Omental fat pad (tissue), 4 donors: ENCODE measurements at places on chromosomes 2 and 18.
A peak's percentile ranks its signal among the peaks of the same experiment; 100 is the strongest.

GRCh38 chr18:79355433-79356335 is 40.0 kb upstream of the NFATC1 start:
- no peak for DNase-seq

DNA sequence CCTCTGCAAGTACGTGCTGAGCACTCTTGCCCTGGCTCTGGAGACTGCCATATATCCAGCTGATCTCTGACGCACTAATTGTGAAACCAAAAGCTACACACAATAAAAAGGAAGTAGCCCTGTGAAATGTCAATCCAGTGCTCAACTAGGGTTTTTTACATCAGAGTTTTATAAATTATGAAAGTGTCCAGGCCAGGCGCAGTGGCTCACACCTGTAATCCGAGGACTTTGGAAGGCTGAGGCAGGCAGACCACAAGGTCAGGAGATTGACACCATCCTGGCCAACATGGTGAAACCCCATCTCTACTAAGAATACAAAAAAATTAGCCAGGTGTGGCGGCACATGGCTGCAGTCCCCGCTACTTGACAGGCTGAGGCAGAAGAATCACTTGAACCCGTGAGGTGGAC is 24.5 kb upstream of the PEX13 start:
- no peak for DNase-seq

- DNase-seq, result no peak
These were observed 399.8 kb downstream of the TMEM182 start for GRCh38 chr2:103161456-103162289.

- DNase-seq, result no peak
These were observed 377.3 kb upstream of the POU3F3 start for GRCh38 chr2:104476563-104476988.

DNA sequence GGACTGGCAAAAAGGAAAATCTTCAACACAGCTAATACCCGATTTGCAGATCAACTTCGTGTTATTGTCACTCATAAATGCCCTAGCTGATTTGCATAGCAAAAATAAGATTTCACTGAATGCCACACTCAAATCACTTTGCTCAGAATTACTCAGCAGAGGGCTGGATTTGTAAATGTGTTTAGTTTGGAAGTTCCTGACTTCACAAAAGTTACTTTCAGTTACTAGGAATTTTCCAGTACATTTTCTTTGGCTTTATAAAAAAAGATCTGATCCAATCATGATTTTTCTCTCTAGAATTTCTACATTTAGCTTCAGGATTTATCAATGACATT is 433.3 kb upstream of the ID2 start:
- DNase-seq, result no peak

- DNase-seq, result no peak
These were observed 83.8 kb downstream of the FAM117B start for GRCh38 chr2:202718614-202719013.

- no peak for DNase-seq
These were observed 181.2 kb downstream of the ATAD2B start for GRCh38 chr2:23745726-23746105.

GRCh38 chr2:19854596-19855541 is 46.9 kb downstream of the TTC32 start:
- DNase-seq, result no peak

DNA sequence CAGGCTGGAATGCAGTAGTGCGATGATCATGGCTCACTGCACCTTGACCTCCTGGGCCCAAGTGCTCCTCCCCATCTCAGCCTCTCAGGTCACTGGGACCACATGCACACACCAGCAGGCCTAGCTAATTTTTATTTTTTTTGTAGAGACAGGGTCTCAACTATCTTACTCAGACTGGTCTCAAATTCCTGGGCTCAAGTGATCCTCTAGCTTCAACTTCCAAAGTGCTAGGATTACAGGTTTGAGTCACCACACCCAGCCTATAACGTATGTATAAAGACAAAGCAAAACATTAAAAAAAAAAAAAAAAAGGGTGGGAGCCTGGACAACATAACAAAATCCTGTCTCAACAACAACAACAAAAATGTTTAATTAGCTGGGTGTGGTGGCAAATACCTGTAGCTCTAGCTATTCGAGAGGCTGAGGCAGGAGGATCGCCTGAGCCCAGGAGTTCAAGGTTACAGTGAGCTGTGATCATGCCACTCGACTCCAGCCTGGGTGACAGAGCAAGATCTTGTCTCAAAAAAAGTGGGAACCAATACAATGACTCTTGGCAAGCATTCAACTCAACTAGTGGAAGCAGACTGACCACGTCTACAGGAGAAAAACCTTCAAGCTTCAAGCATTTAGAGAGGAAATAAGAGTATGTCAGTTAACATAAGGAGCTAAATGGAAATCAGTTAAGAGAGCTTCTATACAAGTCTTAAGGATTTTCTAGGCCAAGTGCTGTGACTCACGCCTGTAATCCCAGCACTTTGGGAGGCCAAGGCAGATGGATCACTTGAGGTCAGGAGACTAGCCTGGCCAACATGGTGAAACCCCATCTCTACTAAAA is 2.6 kb downstream of the GTF3C2 start:
- DNase-seq, result no peak

DNA sequence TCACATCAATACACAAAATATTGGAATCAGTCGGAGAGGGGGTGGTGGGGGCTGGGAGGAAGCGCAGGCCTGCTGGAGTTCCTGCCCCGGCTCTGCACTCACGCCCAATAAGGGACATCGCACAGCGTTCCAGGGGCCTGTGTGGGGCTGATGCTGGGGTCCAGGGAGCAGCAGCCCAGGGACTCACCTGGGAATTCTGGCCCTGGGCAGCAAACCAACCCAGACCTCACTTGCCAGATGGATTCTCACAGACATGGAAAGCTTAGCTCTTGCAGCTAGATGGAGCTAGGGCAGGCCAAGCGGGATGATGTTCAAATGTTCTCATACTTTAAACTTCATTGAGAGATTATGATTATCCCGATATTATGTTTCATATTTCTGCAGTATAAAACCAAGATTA is 266.6 kb upstream of the TANK start:
- DNase-seq, result no peak

DNA sequence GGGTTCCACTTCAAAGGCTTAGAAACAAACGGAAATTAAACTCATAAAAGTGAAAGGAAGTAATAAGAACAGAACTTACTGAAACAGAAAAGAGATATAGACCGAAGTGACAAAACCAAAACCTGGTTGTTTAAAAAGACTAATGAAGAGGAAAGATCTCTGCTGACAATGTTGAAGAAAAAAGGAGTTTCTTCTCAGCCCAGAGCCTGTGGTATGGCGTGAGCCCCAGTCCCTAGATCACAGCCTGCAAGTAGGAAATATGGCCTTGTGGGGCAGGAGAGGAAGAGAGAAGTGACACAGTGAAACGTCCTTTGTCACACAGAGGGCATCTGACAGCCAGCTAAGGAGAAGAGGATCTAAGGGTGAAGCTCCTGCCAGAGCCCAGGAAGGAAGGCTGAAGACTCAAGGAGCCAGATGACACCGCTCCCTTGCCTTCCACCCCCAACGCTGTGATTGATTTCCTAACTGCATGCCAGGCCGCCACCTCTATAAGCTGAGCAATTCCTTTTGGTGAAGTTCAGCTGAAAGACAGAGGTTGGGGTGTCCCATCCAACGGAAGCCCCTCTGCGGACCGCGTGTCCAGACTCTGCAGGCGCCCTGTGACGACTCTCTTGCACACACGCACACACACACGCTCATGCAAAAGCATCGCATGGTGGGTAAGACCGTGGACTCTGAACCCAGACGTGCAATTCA is 141.1 kb downstream of the HDAC4 start:
- no peak for DNase-seq

DNA sequence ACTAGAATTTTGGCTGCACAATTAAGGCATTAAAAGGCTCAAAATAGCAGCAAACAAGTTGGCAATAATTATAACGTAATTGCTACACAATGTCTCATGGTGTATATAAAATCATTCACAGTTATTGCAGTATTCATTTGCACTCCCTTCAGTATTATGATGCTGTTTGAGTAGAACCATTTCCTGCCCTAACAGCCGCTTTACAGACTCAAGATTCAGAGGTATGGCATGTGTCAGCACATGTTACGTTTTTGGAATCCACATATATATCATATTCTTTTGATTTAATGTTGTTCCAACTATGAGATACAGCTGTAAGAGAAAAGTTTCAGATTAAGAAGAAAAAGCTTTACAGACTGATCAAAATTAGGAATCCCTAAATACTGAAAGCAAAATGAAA is 56.3 kb upstream of the NCKAP5 start:
- no peak for DNase-seq

DNA sequence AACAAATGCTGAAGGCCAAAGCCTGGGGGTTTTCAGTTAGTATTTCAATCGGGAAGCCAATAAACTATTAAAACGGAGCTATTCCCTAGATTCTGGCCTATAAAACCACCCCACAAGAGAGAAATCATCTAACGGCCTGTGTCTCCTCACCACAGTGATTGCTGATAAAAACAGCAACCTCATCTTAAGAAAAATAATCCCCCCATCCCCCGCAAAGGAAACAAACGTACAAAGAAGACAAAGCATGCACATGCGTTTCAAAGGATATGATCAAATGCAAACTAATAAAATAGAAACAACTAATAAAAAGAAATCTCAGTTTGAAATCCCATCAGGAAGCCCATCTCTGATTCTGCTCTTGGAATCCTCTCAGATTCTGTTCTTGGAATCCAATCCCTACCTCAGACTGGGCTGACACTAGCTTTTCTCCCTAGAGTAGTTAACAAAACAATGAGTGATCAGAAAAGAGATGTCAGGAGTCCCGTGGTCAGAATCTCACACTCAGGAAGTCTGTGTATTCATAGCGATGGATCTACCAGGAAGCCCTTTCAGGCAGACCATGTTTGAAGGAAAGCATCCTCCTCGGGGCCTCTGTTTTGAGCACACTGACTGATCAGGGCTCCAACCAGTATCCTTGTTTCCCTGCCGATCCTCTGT is 150.7 kb downstream of the THADA start:
- no peak for DNase-seq

DNA sequence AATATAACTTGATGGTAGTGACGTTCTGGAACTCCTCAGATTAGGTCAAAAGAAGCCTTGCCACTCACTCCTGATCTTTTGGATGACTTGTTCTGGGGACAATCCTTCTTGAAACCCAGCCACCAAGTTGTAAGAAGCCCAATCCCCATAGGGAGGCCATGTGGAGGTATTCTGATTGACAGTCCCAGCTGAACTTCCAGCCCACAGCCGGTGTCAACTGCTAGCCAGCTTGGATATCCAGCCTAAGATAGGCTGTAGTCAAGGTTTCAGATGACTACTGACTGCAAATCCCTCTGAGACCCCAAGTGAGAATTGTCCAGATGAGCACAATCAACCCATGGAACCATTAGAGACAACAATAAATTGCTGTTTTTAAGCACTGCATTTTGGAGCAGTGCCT is 31.4 kb downstream of the EIF2AK2 start:
- no peak for DNase-seq

GRCh38 chr2:71456617-71457016 is 3.3 kb downstream of the DYSF start:
- DNase-seq, result no peak

DNA sequence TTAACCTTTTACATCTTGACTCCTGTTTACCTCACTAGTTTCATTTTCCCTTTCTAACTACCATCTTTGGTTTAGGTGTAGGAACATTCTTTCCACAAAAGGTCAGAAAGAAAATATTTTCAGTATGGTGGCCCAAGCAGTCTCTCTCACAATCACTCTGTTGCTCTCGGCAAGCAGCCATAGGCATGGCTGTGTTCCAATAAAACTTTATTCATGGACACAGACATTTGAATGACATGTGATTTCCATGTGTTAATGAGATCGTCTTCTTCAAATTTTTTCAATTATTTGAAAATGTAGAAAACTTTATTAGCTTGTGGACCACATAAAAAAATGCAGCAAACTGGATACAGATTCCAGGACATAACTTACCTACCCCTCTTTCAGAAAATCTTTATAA is 109.7 kb upstream of the CNTNAP5 start:
- no peak for DNase-seq

DNA sequence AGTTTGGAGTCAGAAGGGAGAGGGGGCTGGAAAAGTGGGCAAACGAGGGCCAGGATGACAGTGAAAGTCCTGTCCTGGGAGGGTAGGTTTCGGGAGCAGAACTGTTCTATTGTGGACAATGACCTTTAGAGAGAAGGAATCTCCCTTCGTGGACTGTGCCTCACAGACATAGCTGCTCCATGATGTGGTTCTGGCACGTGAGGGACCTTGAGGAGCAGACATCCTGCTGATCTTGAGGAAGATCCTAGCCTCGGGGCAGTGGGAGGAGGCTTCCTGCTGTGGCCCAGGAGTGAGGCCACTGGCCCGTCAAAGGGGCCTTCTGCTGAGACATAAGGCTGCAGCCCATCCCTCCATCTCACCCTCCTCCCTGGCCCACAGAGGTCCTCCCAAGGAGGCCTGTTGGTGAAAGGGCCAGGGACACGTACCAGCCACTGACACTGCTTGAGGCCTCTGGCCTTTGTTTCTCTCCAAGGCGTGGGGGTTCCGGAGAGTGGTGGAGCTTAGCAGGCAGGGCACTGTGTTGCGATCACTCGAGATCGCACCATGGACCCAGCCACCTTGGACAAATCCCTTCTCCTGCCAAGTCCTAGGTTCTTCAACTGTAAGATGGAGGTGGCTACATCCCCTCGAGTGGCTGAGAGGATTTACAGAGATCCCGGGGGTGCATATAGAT is 167.2 kb downstream of the CELF4 start:
- no peak for DNase-seq

GRCh38 chr18:13589943-13590342 is 136.4 kb downstream of the FAM210A start:
- DNase-seq, result no peak

DNA sequence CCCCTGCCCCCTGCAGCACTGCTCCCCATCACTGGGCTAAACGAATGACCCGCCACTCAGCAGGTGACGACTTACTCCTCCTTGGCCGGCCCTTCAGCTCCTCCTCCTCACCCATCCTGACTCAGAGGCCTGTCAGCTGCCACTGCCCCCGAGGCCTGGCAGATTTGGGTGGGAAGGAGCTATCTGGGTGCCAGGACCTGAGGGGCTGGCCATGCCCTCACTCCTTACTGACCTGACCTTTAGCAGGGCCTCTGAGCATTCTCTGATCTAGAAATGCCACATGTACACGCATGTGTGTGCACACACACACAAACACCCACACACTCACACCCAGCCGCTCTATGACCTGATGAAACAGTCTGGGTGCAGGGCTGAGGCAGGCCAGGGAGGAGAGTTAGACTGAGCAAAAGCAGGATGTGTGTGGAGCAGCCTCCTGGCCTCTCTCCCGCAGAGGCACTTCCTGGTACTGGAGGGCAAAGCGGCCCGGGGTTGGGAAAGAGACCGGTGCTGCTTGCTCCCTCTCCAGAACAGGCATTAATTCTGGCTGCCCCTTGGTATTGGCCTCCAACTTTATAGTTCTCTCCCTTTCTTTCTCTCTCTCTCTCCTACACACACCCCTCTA is 68.0 kb downstream of the ZFP36L2 start:
- peak; percentile 48 for DNase-seq

- no peak for DNase-seq
These were observed 432.0 kb upstream of the FAM98A start for GRCh38 chr2:34031097-34031496.

DNA sequence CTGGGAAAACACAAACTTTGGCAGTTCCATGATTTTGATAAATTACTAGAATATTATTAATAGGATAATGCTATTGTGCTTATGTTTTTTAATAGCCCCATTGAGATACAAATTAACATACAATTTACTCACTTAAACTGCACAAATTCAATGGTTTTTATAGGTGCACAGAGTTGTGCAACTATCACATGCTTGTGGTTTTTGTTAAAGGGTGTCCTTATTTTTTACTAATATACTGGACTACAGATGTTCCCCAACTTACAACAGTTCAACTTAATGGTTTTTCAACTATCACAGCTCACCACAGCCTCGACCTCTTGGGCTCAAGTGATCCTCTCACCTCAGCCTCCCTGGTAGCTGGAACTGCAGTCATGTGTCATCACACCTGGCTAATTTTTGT is 76.6 kb downstream of the OSBPL1A start:
- no peak for DNase-seq
